ENCODE measurements at places on chromosomes 1 and 21.

- no peak for DNase-seq
Observed at GRCh38 chr1:116911188-116911553, 1.5 kb downstream of the PTGFRN start.

GRCh38 chr1:66422804-66423203 lies 111.1 kb upstream of the SGIP1 start:
- DNase-seq = no peak

DNA sequence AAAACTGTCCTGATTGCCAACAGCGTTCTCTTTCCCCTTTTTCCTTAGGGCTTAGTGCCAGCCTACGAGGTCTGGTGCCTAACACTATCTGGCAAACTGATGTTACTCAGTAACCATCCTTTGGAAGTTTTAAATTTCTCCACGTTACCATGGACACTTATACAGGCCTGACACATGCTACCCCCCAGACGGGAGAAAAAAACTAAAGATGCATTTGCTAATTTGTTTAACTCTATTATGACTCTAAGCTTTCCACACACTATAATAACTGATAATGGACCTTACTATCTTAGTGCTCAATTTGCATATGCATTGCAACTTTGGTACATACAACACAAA lies 36.8 kb downstream of the CLCA1 start:
- no peak for DNase-seq

GRCh38 chr1:230240446-230241086 lies 173.5 kb downstream of the GALNT2 start:
- no peak for DNase-seq

DNA sequence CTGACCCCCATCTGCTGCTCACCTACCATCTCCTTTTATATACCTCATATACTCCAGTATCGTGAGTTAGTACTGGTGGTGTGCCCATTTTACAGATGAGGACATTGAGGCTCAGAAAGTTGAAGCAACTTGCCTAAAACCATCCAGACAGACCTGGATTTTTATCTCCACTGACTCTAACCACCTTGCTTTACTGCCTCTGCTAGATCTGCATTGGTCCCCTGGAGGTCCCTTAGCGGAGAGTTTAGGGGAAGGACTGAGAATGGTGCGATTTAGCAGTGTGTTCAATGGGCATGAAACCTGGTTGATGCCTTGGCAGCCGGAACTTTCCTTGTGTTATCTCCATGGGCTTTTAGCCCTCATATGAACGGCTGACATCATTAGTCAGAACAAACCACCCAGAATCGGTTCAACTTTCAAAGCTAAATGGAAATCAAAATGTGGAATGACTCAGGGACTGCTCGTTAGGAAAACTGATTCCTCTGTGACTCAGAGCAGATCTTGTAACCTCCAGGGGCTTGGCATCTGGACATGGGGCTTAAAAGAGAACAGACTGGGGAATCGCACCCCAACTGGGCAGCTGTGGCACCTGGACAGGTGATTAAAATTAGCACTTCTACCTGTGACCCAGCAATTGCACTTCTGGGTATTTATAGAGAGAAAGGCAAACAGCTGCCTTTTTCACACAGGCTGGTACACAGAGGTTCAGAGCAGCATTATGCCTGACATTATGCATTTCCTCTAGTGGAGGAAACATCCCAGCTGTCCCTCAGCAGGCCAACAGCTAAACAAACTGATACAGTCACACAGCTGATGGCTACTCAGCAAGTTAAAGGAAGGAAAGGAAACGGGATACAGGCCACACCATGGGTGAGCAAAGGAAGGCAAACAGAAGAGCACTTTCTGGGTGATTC lies 25.3 kb downstream of the TMEM51 start:
- no peak for DNase-seq

GRCh38 chr1:67169496-67169895 lies 3.2 kb downstream of the IL23R start:
- no peak for DNase-seq

DNA sequence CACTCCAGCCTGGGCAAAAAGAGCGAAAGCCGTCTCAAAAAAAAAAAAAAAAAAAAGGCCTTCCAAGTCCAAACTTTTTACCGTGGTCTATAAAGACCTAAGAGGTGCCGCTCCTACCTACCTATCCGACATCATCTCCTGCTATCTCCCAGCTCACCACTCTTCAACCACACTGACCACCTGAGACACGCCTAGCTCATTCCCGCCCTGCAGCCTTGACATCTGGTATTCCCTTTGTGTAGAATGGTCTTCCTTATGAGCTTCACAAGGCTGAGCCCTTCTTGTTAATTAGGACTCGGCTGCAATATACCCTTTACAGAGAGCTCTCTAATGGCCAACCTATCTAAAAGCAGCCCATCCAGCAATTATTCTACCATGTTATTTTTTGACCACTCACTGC lies 680 bp downstream of the MAGOH start:
- no peak for DNase-seq

DNA sequence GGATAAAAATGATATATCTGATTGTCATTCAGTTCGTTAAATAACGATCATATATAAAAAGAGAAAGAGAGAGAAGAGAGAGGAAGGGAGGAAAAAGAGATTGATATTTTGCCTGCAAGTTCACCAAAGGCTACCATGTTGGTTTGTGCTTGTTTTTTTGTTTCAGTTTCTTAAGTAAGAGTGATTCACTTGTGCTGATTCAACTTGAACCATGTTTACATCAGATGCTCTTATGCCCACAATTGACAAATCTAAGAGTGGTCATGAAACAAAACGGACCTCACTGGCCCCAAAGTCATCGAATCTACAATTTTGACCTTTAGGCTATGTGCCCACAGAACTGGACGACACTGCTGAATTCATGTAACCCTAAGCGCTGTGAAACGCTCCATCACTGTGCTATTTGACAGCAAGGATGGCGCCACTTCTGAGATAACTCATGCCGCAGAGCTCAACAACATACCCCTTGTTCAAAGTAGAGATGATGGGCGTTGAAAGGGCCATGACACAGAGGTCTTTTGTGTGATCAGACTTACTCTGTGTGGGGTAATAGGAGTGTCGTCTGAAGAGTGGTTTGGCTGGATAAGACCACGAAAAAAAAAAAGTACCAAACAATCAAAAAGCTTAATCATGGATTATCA lies 481.4 kb downstream of the SETD4 start:
- no peak for DNase-seq

GRCh38 chr1:21703318-21703963 lies 34.3 kb upstream of the RAP1GAP start:
- peak; percentile 80 for DNase-seq

DNA sequence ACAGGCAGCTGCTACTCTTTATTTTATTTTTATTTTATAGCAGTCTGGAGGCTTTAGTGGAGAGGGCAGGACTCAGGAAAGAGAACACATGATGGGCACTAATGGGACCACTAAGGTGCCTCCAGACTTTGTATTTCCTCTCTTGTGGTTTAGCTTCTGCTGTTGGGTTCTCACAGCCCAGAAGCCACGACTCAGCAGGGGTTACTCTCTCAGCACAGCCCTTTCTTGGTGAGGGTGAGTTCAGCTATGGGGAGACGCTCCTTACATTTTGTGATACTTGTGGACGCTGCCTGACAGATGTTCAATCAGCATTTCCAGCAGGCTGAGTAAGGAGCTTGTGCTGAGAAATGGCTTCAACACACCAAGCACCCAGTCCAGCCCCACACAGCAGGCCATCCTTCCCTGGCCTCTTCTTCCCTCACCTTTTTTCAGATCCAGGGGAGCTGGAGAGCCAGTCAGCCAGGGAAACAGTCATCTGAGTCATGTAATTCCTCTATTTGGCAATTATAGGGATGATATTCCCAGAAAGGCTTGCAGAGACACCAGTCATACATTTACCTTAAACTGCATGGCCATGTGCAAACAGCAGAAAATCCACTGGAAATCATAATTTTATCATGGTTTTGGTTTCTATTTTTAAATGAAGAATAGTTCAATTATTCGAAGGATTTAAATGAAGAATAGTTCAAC lies 53.2 kb upstream of the RAB3GAP2 start:
- DNase-seq = peak; percentile 23

GRCh38 chr1:180160357-180160756 lies 5.7 kb downstream of the QSOX1 start:
- no peak for DNase-seq

DNA sequence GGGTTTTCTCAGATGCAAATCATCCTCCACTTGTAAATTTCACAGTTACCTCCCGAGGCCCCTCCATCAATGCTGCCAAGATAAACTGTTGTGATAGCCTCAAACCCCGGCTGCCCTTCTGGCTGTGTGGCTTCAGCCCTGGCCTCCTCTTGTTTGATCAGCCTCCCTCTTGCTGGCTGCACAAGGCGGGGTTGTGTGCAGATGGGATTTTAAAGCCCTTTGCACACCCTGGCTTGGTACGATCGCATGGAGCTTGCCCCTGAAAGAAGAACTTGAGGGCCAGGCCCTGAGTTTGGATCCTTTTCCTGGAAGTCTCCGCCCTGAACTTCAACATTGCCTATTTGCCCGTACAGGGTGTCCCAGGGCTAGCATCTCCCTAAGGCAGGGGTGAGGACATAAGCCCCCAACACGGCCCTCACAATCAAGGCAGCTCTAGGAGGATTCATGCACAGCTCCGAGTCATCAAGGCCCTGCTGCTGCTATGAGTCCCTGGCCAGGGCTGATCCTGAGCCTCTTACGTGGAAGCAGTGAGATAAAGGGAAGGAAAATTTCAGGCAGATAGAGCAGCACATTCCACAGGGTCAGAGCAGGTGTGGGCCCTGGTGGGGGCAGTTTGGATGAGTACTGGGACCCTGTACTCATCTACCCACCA lies 181.2 kb upstream of the VAMP3 start:
- DNase-seq = no peak

DNA sequence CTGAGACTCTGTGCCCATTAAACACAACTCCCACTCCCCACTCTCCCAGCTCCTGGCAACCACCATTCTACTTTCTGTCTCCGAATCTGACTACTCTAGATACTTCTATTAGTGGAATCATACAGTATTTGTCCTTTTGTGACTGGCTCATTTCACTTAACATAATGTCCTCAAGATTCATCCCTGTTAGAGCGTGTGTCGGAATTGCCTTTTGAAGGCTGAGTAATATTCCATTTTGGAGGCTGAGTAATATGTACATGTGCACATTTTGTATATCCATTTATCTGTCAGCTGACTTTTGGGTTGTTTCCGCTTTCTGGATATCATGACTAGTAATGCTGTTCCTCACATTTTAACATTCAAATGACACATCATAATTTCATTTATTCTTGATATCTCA lies 30.3 kb downstream of the GALNT2 start:
- no peak for DNase-seq

DNA sequence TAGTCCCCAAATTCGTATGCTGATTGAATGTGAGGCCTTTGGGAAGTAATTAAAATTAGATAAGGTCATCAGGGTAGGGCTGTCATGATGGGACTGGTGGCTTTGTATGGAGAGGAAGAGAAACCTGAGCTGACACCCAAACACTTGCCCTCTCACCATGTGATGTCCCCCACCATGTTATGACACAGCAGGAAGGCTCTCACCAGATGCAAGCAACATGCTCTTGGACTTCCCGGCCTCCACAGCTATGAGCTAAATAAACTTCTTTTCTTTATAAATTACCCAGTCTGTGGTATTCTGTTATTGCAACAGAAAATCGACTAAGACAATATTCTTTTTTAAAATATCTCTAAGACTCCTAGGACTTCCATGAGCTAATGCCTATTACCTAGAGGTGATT lies 43.6 kb upstream of the GUCA2B start:
- DNase-seq = no peak
